ENCODE measurements at places on chromosomes 1 and 21. TPM values are rescaled to one million over a fixed set of nuclear protein-coding genes. Genes with fewer than 3 reads are reported as not detected.
A peak's percentile ranks its signal among the peaks of the same experiment; 100 is the strongest.

The ASAP3 gene
- 38.7 TPM for polyA plus RNA-seq

The RGS16 gene
- polyA plus RNA-seq = 1.8 TPM

The FCRL6 gene
- polyA plus RNA-seq = 0.67 TPM

The PAQR6 gene
- polyA plus RNA-seq = 7.1 TPM

The DPT gene
- polyA plus RNA-seq = 0.07 TPM

The GPR153 gene
- polyA plus RNA-seq = 6.7 TPM

The RHD gene
- 1.1 TPM for polyA plus RNA-seq

The ADPRS gene
- 40.0 TPM for polyA plus RNA-seq

GRCh38 chr1:93616221-93616995, 65.2 kb downstream of the BCAR3 start:
- no peak for DNase-seq

- no peak for DNase-seq
Measured at GRCh38 chr1:30998887-30999286, 66.6 kb downstream of the PUM1 start.

GRCh38 chr1:109270623-109271317, 12.2 kb downstream of the PSRC1 start:
- no peak for DNase-seq

DNA sequence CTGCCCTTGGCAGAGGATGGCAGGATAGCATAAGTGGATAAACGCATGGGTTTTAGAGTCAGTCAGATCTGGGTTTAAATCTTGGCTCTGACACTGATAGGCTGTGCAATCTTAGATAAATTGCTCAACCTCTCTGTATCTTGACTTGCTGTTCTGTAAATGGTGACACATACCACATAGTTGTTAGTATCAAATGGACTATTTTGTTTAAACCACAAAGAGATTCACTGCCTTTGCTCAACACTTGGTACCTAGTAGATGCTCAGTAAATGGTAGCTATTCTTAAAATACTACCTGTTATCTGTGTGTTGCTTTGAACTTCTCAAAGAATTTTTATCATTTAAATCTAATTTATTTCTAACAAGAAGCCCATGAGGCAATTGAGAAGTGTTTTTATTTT, 39.5 kb upstream of the A3GALT2 start:
- DNase-seq = no peak

DNA sequence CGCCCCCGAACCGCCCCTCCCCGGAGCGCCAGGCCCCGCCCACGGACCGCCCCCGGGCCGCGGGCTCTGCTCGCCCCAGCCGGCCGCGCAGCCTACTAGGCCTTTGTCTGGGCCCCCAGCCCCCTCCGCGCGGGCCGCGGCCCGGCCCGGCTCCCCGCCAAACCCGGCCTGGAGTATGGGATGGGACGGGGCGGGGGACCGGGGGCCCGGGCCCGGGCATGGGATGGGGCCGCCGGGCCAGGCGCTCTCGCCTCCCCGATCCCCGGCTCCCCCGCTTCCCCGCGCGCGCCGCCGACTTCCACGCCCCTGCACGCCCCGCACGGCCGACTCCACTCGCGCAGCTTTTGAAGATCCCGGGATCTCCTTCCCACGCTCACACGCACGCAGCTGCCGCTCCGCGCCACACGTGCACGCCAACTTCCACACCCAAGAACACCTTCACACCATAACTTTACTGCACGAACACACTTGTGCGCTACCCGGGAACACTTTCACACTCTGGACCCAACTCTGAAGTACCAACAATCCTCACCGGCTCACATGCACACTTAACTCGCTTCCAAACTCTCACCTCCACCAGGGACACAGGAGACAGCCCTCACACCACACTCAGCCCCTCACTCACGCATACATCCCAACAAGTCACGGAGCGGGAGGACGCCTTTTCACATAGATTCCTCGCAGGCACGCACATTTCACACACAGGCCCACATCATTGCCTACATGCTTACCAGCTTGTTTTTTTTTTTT, 437 bp upstream of the HSPG2 start:
- peak; percentile 88 for DNase-seq

DNA sequence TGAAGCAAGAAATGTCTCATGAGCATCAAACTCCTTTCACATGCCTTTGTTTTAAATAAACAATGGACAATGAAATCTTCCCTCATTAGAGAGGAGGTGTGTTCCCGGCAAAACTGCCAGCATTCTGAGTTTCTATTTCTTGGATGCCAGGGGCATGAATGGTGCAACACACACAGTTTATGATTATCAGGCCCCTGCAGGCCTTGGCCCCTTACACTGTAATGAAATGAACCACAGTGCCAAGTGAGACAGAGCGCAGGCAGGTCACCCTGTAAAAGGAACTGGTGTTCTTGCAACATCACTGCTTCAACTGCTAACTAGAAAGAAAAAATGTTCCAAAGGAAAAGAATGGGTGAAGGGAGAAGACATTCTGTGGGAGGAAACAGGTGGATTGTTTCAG, 3.8 kb upstream of the PIGC start:
- no peak for DNase-seq

DNA sequence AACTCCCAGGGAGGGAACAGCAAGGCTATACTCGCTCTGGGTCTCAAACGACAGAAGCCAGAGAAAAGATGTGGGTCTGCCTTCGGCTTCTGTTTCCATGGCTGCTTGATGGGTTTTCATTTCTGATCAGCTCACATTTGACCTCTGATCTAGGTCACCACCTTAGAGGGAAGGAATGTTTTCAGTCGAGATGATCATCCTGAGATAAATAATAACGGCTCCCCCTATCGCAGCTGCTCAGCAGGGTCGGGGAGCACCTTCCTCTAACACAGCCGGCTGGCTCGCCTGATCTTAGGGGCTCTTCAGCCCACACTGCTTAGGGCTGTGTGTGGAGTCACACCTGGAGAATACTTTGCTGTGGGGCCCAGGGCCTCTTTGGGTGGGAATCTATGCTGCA, 53.1 kb upstream of the ZNF648 start:
- DNase-seq = no peak

GRCh38 chr1:16145662-16146278, 10.1 kb downstream of the EPHA2 start:
- peak; percentile 73 for DNase-seq

GRCh38 chr1:9782116-9782751, 41.5 kb downstream of the CLSTN1 start:
- DNase-seq = no peak

- DNase-seq = no peak
Measured at GRCh38 chr1:44786138-44786840, 1.7 kb downstream of the BEST4 start.

- DNase-seq = no peak
Measured at GRCh38 chr1:145740269-145740668, 21.0 kb downstream of the CD160 start.

DNA sequence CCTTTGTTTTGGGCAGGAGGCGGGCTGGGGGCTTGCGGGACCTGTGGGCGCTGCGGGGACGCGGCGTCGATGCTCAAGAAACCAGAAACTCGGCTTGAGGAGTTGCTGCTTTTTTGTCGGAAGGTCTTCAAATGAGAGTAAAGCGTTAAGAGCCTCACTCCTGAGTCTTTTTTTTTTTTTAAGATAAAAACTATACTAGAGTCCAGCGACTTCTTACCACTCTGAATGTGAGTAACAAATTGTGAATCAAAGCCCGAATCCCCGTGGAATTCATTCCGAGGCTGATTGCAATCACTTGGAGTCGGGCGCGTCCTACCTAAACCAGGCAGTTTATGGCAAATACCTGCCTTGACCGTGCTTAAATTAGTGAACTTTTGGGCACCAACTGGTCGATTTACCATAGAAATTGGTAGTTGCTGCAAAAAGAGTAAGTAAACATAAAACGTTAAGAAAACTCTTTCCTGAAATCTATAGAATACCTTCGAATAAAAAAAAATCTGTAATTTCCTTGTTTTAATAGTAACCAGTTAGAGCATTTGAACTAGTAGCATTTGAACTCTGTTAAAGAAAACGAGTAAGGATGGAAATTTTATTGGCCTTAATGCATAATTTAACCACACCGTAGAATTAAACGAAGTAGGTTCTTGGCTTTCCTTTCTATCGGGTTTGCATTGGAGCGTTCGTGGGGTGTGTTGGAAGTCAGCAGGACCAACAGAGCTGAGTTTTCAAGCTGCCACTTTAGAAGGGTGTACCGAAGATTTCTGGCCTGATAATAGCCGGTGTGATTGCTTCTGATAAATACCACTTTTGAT, 769 bp downstream of the GPSM2 start:
- no peak for DNase-seq

- DNase-seq = no peak
Measured at GRCh38 chr1:88354256-88354655, 329.8 kb upstream of the PKN2 start.

GRCh38 chr1:88003255-88003654, 674.6 kb downstream of the LMO4 start:
- DNase-seq = no peak
